ENCODE measurements at places on chromosomes 1 and 21. TPM values are rescaled to one million over a fixed set of nuclear protein-coding genes. Genes with fewer than 3 reads are reported as not detected.

GRCh38 chr1:179742291-179742690, 800 bp upstream of the FAM163A start:
- no peak overlapping the region for H3K27ac ChIP-seq
- H3K36me3 ChIP-seq: no peaks in the 10 kb centered on the region
- DNase-seq: no peak
- H3K27me3 ChIP-seq: peaks cover 46% of the 10 kb centered on the region

GRCh38 chr1:201982082-201982622, 296 bp upstream of the RNPEP start:
- no peaks in the 10 kb centered on the region for H3K27me3 ChIP-seq
- peak; percentile 49 for DNase-seq
- H3K36me3 ChIP-seq: no peaks in the 10 kb centered on the region
- H3K27ac ChIP-seq: peak overlapping the region; percentile 90
- peak overlapping the region; percentile 83 for H3K4me3 ChIP-seq

GRCh38 chr1:117339866-117340700, 27.2 kb upstream of the MAN1A2 start:
- no peaks in the 10 kb centered on the region for H3K36me3 ChIP-seq
- H3K4me3 ChIP-seq: no peak overlapping the region
- H3K27ac ChIP-seq: no peak overlapping the region
- H3K4me1 ChIP-seq: no peaks in the 10 kb centered on the region
- DNase-seq: no peak

AMPD1 gene
- total RNA-seq: 93.4 TPM
